Stimulated activated naive CD4-positive, alpha-beta T cell treated with Interleukin-2 at 50 U/mL for 16 hours (primary cell): ENCODE measurements at places on chromosomes 3 and 15.

DNA sequence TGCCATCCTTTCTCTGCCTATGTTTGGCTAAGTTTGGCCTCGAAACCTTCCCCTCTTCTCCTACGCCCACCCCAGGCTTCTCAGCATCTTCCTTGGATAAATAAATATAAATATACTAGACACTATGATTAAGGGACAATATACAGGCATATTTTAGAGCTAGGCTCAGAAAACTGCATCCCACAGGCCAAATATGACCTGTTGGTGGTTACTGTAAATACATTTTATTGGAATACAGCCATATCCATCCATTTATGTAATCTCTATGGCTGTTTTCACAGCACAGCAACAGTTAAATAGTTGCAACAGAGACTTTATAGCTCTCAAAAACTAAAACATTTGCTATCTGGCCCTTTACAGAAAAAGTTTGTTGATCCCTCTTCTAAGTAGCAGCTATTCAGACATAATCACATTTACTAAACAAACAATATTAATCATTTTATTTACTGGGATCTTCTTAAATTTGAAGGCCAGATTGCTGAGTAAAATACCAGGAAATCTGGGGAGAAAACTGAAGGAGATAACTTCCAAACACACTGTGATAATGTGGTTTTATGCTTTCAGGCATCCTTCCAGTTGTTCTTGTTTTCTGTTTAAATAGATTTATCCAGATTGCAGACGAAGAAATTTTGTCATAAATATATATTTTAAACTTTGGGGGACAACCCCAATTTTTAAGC lies 269.7 kb upstream of the THRB start:
- no peak for DNase-seq

GRCh38 chr15:74613953-74614743 lies 1.5 kb upstream of the CLK3 start:
- no peak for DNase-seq

DNA sequence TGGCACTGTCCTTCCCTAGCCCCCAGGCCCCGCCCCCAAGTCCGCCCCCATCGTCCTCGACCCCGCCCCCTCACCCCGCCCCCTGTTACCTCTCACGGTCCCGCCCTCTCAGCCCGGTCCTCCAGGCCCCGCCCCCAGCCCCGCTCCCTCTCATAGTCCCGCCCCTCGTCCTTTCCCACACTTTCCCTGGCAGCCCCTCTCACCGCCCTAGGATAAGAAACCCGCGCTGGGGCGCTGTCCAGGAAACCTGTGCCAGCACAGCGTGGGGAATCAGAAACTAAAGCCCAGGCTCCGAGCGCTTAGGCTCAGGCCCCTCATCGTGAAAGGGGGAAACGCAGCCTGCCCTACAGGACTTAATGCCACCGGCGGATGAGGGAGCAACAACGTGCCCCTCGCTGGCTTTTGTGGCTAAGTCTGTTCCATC lies 20.9 kb downstream of the TRPM1 start:
- DNase-seq: no peak

DNA sequence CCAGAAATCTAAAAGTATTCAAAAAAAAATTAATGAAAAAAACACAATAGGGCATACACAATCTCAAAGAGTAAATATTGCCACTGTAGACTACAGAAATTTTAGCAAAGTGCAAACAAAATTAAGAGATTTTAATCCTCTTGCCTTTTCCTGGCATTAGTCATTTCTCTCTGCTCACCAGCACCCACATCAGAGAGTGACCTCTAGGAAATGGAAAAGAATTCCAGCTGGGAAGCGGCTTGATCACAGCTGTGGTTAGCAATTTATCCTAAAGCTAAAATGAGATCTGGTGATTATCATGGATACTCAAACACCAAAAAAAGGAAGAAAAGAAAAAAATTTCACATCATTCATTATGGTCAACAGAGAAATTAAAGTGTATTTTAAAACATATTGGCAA lies 7.5 kb downstream of the CSNK1G1 start:
- DNase-seq: no peak

- no peak for DNase-seq
Measured at GRCh38 chr3:94349310-94349878, 286.5 kb downstream of the NSUN3 start.

GRCh38 chr15:85583442-85583841 lies 203.0 kb downstream of the AKAP13 start:
- DNase-seq: no peak

DNA sequence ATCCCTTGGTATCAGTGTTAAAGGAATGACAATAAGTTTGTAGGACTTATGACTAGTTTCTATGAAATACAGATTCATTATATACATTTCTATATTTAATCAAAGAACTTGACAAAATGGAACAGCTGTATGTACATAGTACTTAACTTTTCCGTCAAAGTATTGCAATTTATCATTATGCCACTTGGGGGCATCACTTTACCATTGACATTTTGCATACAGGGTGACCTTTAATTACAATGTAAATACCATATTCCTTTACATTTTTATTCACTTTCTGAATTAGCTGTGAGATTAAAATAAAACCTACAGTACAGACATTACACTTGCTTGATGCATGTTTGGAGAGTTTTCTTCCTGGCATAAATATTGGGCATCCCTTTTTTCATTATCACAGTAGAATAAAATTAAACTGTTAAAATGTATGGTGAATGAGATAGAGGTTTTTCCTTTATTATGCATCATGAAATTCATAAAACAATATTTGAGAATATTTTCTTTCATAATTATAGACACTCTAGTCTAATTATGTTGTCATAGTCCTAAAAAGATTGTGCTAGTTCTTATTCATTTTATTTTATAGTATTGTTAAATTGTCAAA lies 6.9 kb downstream of the NEK11 start:
- no peak for DNase-seq

- DNase-seq: no peak
Measured at GRCh38 chr3:86993704-86994103, 2.8 kb upstream of the VGLL3 start.

GRCh38 chr3:105812194-105812586 lies 56.6 kb downstream of the CBLB start:
- DNase-seq: no peak

DNA sequence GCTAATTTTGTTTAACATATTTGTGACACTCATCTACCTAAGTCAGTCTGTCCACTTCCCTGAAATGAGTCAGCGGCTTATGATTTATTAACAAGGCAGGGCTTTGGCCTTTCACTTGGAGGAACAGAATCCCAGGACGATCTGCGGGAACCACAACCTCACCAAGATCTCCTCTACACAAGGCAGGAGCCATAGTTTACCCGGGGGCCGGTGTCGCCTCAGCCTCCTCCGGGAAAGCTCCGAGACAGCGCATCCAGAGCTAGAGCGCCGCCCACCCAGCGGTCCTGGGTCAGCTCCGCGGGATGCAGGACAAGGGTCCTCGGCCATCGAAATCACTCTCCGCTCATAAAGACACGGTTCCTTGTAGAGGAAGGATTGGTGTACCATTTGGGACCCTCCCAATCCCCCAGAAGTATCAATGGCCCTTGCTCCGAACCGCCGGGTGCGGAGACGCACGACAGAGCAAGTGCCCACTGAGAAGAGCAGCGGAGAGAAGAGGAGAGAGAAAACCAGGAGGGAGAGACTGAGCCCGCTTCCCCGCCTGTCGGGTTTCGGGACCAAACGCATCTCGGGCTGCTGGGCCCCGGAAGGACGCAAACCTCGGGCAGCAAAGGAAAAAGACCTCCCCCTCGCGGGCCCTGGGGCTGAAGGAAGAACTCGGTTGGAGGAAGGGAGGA lies 13.1 kb upstream of the ALCAM start:
- DNase-seq: no peak

- DNase-seq: no peak
Measured at GRCh38 chr3:180457225-180457624, 144.7 kb upstream of the TTC14 start.

DNA sequence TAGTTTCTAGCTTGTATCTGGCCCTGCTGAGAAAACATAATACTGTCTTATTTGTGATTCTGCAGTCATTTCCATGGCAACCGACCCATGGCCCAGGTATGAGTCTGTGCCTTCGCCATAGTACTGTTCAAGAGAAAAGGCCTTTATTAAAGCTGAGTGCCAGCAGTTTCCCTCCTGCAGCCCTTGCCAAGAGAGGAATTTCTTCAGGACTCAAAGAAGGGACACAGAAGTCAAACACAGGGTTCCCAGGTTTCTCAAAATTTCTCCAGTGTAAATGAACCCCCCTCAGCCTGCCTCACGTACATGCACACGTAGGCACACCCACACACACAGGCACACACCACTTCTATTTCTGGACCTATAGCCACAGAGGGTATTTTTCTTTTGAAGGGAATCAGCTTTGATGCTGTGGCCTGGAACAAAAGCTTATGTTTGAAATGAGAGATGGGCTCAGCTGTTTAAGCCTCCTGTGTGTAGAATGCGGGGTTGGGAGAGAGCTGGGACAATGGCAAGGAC lies 269.2 kb downstream of the PDCD6IP start:
- DNase-seq: no peak

DNA sequence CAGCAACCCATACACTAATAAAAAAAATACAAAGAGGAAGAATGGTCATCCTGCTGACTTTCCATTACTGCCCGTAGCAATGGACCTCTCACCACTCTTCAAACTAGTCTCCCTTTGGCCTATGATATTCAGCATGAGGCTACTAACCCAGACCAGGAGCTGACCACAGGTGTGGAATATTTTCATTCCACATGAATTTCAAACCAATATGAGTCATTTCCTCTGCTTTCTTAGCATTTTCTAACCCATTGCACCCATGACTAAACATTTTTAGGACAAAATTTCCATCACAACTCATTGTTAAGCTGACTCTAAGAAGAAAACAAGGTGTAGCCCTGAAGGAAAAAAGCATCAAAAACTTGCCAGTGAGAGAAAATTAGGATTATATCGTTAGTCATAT lies 34.0 kb upstream of the ZPLD1 start:
- DNase-seq: no peak

- no peak for DNase-seq
Measured at GRCh38 chr15:56934269-56934668, 15.8 kb downstream of the TCF12 start.

DNA sequence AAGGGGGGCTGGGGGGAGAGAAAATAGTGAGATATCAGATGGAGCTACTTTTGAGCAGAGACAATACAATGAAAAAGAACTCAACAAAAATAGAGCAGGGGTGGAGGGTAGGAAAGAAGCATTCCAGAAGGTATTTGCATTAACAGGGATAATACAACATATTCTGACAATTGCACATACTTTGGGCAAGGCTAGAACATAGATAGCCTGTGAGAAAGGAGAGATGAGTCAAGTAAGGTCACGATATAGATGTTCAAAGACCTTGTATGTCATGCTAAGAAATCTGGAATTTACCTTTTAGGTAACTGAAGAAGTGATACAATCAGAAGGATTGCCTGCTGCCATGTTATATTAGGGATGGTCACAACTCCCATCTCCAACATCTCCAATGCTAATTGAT lies 155.2 kb downstream of the GSK3B start:
- DNase-seq: no peak

- DNase-seq: no peak
Measured at GRCh38 chr3:52529376-52530333, 4.0 kb downstream of the NT5DC2 start.

GRCh38 chr3:127053450-127053849 lies 70.5 kb downstream of the PLXNA1 start:
- DNase-seq: no peak

- no peak for DNase-seq
Measured at GRCh38 chr3:140092848-140093536, 158.0 kb downstream of the CLSTN2 start.

GRCh38 chr15:66928101-66928500 lies 137.3 kb upstream of the SMAD3 start:
- DNase-seq: no peak

DNA sequence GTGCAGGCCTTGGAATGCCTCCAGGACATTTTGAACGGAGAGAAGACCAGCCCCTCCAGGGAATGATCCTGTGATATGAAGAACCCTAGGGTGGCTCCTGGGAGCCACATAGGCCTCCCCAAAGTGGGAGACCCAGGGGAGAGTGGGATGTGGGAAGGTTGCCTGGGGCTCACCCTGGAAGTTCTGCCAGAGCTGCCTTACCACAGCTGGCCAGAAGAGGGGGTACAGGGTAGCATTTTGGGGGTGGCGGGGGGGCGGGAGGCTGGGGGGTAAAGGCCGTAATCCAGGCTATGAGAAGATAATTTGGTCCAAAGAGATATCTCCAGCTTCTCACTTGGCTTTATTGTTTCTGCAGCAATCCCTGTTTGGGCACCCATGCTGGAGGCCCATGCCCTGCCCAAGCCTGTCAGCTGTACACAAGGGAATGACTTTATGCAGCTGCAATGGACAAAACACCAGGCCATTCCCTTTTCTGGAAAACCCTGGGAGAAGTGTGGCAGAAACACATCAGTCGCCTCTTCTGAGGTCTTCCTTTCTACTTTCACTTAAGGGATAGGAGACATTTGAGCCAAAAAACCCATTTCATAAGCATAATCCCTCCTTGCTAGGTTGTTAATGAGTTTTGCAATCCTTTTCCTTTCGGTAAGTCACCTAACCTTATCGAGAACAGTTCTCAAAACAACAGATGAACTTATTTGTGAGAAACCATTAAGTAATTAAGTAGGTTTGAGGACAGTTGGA lies 11.0 kb upstream of the MUSTN1 start:
- no peak for DNase-seq

- no peak for DNase-seq
Measured at GRCh38 chr15:69377216-69377970, 36.8 kb upstream of the KIF23 start.

- DNase-seq: no peak
Measured at GRCh38 chr15:58755956-58756355, 6.4 kb upstream of the ADAM10 start.

DNA sequence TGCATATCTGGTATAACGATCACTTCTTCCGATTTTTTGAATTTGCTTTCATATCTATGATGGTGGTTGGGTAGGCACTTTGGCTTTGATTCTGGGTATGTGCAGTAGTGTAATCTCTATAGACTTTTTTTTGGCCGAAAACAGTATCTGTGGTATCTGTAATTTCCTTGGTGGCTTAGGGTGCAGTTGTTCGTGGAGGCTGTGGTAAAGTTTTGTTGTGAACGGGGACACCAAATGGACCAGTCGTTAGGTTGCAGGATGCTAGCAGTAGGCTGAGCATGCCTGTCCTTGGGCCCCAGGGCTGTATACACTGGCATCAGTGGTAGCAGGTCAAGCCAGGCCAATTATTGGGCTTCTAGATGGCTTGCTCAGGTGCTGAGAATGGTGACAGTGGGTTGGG lies 55.2 kb downstream of the CCDC66 start:
- no peak for DNase-seq

- no peak for DNase-seq
Measured at GRCh38 chr3:197006446-197006845, 23.2 kb downstream of the MELTF start.

DNA sequence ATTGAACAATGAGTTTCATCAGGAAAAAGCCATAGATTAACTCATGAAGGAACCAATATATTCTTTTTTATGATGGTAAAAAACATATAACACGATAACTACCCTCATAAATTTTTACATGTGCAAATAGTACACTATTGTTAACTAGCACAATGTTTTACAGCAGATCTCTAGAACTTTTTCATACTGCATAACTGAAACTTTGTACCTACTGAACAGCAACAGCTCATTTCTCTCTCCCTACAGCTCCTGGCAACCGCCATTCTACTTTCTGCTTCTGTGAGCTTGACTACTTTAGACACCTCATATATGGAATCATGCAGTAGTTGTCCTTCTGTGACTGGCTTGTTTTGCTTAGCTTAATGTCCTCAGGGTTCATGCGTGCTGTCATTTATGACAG lies 235.4 kb downstream of the NFKBIZ start:
- DNase-seq: no peak

GRCh38 chr15:22944651-22945050 lies 35.5 kb downstream of the CYFIP1 start:
- DNase-seq: no peak

- no peak for DNase-seq
Measured at GRCh38 chr3:186361246-186361761, 730 bp downstream of the DGKG start.
